ENCODE measurements at places on chromosomes 5 and 9.

DNA sequence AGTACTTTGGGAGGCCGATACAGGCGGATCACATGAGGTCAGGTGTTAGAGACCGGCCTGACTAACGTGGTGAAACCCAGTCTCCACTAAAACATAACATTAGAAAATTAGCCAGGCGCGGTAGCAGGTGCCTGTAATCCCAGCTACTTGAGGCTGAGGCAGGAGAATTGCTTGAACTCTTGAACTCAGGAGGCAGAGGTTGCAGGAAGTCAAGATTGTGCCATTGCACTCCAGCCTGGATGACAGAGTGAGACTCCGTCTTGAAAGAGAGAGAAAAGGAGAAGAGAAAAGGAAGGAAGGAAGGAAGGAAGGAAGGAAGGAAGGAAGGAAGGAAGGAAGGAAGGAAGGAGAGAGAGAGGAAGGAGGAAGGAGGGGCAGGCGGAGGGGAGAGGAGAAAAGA lies 45.1 kb downstream of the MYO10 start:
- no peak for DNase-seq

- no peak for DNase-seq
These were observed 93.8 kb upstream of the FAM120A start for GRCh38 chr9:93357649-93358048.

- DNase-seq = no peak
These were observed 1.7 kb upstream of the ABL1 start for GRCh38 chr9:130833031-130833990.

GRCh38 chr5:4941957-4942830 lies 197.9 kb upstream of the ADAMTS16 start:
- peak; percentile 66 for DNase-seq

GRCh38 chr5:94407023-94407422 lies 211.4 kb downstream of the KIAA0825 start:
- DNase-seq = no peak

- no peak for DNase-seq
These were observed 80.9 kb upstream of the CPEB4 start for GRCh38 chr5:173807181-173807655.

- DNase-seq = no peak
These were observed 511.3 kb downstream of the TLR4 start for GRCh38 chr9:118215549-118215948.

GRCh38 chr9:121133104-121133816 lies 58.5 kb downstream of the CNTRL start:
- DNase-seq = peak; percentile 61

DNA sequence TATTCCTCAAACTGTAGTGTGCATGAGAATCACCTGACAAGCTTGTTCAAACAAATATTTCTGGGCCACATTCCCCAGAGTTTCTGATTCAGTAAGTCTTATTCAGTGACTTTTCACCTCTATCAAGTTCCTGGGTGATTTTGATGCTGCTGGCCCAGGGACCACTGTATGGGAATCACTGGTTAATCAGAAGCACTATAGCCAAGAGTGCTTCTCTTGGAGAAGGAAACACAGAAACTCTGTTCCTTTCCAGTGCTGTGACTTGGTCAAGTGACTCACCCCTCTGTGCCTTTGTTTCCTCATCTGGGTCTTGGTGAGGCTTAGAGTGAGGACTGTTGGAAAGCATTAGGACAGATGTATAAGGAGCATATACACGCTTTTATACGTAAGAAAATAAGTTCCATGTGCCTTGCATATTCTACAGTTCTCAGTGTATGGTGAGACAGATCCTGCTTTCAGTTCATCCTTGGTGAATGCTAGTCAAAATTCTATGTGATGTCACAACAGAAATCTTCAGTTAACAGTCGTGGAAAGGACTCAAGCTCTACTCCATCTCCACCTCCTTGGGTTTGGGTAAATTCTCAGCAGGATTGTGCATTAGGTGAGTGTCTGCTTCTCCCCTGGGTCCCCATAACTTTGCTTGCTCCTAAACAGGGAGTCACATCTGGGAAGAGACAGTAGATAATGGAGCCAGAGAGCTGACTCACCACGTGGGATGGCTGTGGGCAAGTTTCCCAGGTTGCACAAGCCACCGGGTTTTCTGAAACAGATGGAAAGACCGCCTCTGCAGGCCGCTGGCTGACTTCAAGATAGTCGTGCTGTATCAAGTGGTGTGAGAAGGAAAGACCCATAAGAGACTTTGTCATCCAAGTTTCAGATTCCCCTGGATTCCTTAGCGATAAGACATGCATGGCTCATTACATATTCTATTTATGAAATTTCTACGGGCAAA lies 117.0 kb downstream of the NXNL2 start:
- peak; percentile 93 for DNase-seq

GRCh38 chr5:142939006-142939405 lies 168.8 kb downstream of the ARHGAP26 start:
- no peak for DNase-seq

DNA sequence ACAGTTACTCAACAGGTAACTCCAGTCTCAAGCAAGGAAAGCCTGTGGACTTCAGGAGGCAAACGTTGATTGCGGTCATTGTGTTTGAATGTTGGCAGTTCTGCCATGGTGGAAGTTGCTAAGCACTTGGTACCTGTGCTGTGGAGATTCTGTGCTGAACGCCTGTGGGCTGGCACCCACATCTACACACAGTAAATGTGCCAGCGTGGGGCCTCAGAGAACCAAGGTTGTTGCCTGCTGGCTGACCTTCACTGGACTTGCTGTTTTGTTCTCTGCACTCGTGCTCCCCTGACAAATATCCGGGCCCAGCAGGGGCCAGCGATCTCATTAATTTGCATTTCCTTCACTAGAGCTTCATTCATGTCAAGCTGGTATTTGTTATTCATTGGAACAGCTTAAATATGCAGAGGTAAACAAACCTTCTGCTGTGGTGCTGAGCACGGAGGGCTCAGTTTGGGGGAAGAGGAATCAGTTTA lies 141.8 kb downstream of the PRKACG start:
- DNase-seq = no peak

DNA sequence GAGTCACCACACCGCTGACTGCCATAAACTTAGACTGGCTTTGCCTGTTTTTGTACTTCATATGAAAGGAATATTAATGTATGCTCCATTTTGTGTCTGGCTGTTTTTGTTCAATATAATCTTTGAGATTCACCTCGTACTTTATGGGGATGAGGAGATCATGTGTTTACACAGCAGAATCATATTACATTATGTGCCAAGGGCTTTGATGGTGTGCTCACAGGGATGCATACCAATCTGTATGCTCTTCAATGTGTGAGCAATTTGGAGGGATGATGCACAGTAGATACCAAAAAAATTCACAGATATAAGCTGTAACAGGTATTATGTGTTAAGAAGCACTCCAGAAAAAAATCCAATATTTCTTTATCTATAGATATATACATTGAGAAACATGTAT lies 113.7 kb downstream of the GABRB2 start:
- DNase-seq = no peak

DNA sequence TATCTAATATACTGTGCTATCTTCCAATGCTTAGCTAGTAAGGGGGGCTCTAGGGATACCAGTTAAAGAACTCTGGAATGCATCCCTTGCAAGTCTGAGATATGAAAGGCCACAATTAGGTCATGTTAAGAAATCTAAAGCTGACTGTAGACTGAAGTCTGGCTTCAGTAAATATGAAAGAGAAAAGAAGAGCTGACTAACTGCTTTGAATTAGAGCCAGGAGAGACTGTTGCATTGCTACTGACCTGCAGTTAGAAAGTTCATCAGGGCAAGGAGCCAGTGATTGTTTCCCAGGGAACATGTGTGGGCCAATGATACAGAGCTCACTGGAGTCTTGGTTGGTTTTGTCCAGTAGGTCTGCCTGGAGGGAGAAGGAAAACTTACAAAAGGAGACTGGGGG lies 472.1 kb upstream of the TNC start:
- DNase-seq = no peak

- no peak for DNase-seq
These were observed 146.2 kb upstream of the KLF4 start for GRCh38 chr9:107635803-107636174.

GRCh38 chr9:91580136-91580535 lies 156.5 kb upstream of the NFIL3 start:
- no peak for DNase-seq

DNA sequence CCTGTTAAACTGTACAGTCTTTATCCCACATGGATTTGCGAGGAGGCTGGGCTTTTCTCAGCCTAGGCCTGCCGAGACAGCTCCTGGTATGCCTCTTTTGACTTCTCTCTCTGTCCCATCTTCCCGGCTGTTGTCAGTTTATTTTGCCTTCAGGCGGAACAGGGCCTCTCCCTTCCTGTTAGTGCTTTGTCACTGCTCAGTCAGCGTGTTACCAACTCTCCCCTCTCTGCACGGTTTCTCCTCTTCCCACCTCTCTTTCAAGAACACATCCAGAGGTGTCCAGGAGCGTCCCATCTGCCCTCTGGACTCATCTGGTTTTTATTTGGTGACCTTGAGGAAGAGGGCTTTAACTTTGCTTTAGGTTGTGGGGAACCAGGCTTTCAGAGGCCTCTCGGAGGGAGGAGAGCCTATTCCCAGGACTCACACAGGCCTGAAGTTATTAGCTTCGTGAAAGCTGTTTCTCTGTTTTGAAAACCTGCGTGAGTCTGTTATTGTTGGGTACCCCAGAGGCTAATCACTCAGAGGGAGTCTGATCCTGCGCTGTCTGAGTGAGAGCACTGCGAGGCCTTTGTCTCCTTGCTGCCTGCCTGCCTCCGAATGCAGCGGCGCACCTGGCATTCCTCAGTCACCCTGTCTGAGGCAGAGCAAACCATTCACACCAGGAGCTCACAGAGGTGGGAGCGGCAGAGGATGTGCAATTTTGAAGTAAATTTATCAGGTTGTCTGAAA lies 234.4 kb upstream of the MPDZ start:
- DNase-seq = no peak

- peak; percentile 27 for DNase-seq
These were observed 164.8 kb downstream of the MACROH2A1 start for GRCh38 chr5:135234242-135234641.

GRCh38 chr5:43647789-43648188 lies 44.8 kb downstream of the NNT start:
- DNase-seq = no peak

GRCh38 chr5:87241555-87241954 lies 26.1 kb upstream of the RASA1 start:
- no peak for DNase-seq

- DNase-seq = no peak
These were observed 174.8 kb downstream of the COL23A1 start for GRCh38 chr5:178415353-178415752.

GRCh38 chr9:131800366-131800765 lies 60.5 kb upstream of the RAPGEF1 start:
- DNase-seq = no peak

DNA sequence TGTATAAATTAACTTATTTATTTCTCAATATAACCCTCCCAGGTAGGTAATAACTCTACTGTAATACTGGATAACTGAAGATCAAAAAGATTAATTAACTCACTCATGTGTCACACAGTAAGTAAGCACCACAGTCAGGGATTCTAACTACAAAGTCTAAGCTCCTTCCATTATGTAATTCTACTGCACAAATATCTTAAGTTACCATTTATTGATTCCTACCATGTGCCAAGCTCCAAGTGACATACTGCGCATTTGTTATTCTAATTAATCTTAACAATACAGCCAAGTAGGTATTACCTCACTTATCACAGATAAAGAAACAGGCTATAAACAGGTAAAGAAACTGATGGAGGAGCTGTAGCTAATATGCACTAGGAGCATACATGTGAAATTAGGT lies 58.3 kb downstream of the RANBP6 start:
- no peak for DNase-seq

DNA sequence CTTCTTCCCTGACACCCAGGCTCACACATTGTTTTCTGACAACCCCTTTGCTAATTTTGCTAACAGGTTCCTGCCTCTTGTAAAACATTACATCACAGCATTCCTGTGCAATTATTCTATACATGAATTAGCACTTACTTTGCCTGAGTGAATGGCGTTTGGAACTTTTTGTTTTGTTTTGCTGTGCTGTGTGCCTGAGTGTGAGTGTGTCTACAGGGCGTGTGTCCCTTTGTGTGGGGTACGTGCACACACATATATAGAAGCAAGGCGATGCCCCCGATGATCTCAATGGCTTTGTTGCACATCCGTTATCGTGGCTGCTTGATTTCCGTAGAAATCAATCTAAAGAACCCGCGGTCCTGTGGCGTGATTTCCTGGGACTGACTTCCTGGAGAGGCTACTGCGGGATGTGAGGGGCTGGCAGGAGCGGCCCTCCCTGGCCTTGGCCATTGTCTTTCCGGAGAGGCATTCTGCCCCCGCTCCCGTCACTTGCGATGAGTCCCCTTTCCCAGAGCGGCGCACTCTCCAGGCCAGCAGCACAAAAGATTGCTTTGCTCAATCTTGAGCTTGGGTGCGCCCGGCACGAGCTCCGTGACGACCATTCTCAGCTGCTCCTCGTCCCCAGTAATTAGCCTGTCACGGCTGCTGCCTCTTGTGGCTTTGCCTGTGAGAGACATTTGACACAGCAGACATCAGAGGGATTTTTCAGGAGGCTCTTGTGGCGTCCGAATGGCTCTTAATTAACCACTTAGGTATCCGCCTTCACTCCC lies 398.1 kb upstream of the IRX1 start:
- no peak for DNase-seq

GRCh38 chr5:115963566-115963965 lies 1.3 kb downstream of the LVRN start:
- DNase-seq = no peak

DNA sequence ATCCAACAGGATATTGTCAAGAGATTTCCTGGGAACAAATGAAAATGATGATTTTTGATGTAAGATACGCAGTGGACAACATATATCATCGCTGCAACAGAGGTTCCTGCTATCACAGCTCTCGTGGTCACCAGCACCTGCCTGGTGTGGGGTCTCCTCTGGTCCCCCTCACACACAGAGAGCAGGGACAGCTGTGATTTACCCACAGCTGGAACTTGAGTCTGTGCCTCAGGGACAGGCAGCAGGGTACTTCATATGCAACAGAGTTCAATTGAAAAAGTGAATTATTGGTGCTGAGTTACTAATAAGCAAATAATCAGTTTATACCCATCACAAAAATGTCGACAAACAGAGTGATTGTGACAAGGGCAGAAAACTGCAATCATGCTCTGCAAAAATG lies 93.4 kb downstream of the LMX1B start:
- DNase-seq = peak; percentile 6

GRCh38 chr9:89352874-89353649 lies 34.8 kb downstream of the SECISBP2 start:
- peak; percentile 23 for DNase-seq

DNA sequence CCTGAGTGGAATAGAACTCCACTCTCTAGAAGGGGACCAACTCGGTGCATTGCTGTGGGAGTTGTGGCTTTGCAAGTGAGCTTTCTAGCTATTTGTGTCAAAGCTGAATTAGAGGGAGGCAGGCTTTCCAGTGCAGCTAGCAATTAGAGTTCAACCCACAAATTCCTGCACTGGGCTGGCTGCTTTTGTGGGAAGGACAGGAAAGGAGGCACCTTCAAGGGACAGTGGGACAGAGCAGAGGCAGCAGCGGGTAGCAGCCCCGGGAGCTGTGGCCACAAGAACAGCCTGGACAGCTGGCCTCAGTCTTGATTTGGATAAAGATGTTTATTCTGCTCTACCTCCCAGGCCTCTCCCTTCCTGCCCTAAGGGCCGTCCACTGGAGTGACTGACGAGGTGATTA lies 83.7 kb upstream of the SLIT3 start:
- no peak for DNase-seq

GRCh38 chr5:104016646-104017045 lies 454.1 kb upstream of the NUDT12 start:
- no peak for DNase-seq

- no peak for DNase-seq
These were observed 25.9 kb downstream of the CCDC171 start for GRCh38 chr9:15578714-15579113.
